ENCODE measurements at places on chromosomes 11 and 22.

- DNase-seq, result no peak
- H3K27ac ChIP-seq, result no peak overlapping the region
- no peaks in the 10 kb centered on the region for H3K27me3 ChIP-seq
- no peak overlapping the region for H3K4me3 ChIP-seq
- H3K4me1 ChIP-seq, result peaks cover 34% of the 10 kb centered on the region
- H3K36me3 ChIP-seq, result peaks cover 5% of the 10 kb centered on the region
Observed at GRCh38 chr11:71436861-71437260, 11.3 kb downstream of the DHCR7 start.

GRCh38 chr11:123426789-123427188, 3.3 kb upstream of the GRAMD1B start:
- H3K27ac ChIP-seq, result no peak overlapping the region
- DNase-seq, result no peak
- H3K36me3 ChIP-seq, result no peaks in the 10 kb centered on the region
- H3K4me1 ChIP-seq, result no peaks in the 10 kb centered on the region
- H3K27me3 ChIP-seq, result no peaks in the 10 kb centered on the region

- H3K27me3 ChIP-seq, result no peaks in the 10 kb centered on the region
- H3K4me3 ChIP-seq, result no peak overlapping the region
- no peak overlapping the region for H3K27ac ChIP-seq
- no peaks in the 10 kb centered on the region for H3K36me3 ChIP-seq
- H3K4me1 ChIP-seq, result no peaks in the 10 kb centered on the region
Observed at GRCh38 chr11:96002339-96002738, 78.4 kb upstream of the MTMR2 start.

- H3K27ac ChIP-seq, result no peak overlapping the region
- no peaks in the 10 kb centered on the region for H3K36me3 ChIP-seq
- DNase-seq, result no peak
- no peak overlapping the region for H3K4me3 ChIP-seq
- H3K27me3 ChIP-seq, result no peaks in the 10 kb centered on the region
- H3K4me1 ChIP-seq, result no peaks in the 10 kb centered on the region
Observed at GRCh38 chr11:34226210-34226609, 120.8 kb downstream of the NAT10 start.

DNA sequence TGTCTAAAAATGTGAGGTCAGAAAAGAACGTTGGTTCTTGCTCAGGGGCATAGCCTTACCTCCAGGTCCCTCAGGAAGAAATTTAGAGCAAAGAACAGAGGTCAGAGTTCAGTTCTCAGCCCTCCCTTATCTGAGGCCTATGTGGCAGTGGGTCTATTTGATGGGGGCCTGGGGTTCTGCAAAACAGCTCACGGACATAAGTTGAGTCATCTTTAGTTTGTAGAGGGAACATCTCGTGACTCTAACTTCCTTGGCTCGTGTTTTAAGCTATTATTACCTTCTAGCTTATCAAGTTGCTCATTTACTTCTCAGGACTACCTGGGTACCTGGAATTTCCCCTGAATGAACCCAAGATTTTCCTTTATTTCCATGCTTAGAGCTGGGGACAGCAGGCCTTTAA, 91.3 kb upstream of the AMOTL1 start:
- H3K4me3 ChIP-seq, result no peak overlapping the region
- no peak for DNase-seq
- no peaks in the 10 kb centered on the region for H3K36me3 ChIP-seq
- no peak overlapping the region for H3K27ac ChIP-seq
- no peaks in the 10 kb centered on the region for H3K27me3 ChIP-seq
- H3K4me1 ChIP-seq, result no peaks in the 10 kb centered on the region

- peaks cover 7% of the 10 kb centered on the region for H3K4me1 ChIP-seq
- DNase-seq, result no peak
- H3K27me3 ChIP-seq, result no peaks in the 10 kb centered on the region
- no peak overlapping the region for H3K27ac ChIP-seq
- H3K36me3 ChIP-seq, result no peaks in the 10 kb centered on the region
Observed at GRCh38 chr22:17359501-17359900, 9.8 kb upstream of the CECR2 start.

DNA sequence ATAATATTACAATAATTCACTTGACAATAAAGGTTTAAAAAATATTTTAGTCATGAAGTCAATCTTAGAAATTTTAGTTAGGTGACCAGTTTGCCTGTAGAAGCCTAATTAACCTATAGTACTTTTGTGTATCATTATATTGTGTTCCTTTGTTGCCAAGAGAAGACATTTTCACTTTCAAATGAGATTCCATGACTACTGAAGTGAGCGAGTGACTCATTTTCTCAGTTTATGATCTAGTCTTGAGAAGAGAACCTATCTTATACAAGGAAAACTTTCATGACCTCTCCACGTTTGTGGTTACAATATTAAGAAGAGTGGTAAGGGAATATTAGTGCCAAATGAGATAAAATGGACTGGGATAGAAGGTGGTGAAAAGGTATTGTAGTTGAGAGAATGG, 423.9 kb upstream of the CHORDC1 start:
- H3K27me3 ChIP-seq, result no peaks in the 10 kb centered on the region
- no peaks in the 10 kb centered on the region for H3K4me1 ChIP-seq
- H3K27ac ChIP-seq, result no peak overlapping the region

DNA sequence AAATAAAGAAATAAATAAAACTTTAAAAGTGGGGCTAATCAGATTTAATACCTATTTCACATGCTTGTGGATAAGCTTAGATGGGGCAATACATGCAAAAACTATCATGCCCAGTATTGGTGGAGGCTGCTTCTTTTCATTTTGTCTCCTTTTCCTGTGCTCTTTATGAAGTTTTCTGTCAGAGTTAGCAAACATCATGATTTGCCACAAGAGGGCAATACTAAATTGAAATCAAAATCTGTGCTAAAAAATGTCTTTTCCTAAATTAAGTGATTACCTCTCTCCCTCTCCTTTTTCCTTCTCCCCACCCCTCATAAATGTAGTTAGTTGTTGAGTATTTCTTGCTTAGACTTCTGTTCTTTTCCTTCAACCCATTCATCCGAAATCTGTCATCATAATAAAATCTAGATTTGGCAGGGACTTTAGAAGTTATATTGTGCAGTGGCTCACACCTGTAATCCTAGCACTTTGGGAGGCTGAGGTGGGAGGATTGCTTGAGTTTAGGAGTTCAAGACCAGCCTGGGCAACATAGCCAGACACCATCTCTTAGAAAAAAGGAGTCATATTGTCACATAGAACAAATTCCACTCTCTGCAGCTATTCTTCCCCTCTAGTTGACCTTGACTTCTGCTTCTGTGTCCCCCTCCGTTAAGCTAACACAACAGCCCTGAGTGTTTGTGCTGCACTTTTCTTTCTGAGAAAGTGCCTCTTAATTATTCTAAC, 4.7 kb upstream of the ARHGAP42 start:
- DNase-seq, result no peak
- no peaks in the 10 kb centered on the region for H3K4me1 ChIP-seq
- H3K27me3 ChIP-seq, result no peaks in the 10 kb centered on the region

GRCh38 chr11:113240389-113240788, 74.0 kb upstream of the TTC12 start:
- H3K27me3 ChIP-seq, result no peaks in the 10 kb centered on the region
- no peaks in the 10 kb centered on the region for H3K4me1 ChIP-seq
- H3K4me3 ChIP-seq, result no peak overlapping the region
- DNase-seq, result no peak

- no peak overlapping the region for H3K27ac ChIP-seq
- H3K4me3 ChIP-seq, result no peak overlapping the region
- H3K27me3 ChIP-seq, result no peaks in the 10 kb centered on the region
- no peak for DNase-seq
- no peaks in the 10 kb centered on the region for H3K4me1 ChIP-seq
- no peaks in the 10 kb centered on the region for H3K36me3 ChIP-seq
Observed at GRCh38 chr22:23239429-23239828, 59.1 kb downstream of the BCR start.

DNA sequence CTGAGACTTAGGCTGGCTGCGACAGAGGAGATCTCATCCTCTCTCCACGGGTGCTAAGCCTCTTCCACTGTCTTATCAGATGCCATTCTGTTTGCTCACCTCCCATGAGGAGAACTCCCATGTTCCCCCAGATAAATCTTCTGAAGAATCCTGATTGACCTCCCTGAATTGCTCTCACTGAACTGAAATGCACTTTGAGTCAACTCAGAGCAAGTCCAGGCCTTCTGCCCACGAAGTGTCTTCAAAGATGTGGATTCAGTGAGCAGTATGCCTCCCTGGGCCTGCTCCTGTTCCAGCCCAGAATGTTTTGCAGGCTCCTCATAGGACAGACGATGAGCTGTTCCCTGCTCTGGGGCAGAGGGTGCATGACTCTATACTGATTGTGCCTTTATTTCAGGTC, 17.4 kb downstream of the TUB start:
- H3K27me3 ChIP-seq, result no peaks in the 10 kb centered on the region
- H3K4me1 ChIP-seq, result no peaks in the 10 kb centered on the region
- no peak for DNase-seq
- H3K4me3 ChIP-seq, result no peak overlapping the region
- H3K27ac ChIP-seq, result no peak overlapping the region

DNA sequence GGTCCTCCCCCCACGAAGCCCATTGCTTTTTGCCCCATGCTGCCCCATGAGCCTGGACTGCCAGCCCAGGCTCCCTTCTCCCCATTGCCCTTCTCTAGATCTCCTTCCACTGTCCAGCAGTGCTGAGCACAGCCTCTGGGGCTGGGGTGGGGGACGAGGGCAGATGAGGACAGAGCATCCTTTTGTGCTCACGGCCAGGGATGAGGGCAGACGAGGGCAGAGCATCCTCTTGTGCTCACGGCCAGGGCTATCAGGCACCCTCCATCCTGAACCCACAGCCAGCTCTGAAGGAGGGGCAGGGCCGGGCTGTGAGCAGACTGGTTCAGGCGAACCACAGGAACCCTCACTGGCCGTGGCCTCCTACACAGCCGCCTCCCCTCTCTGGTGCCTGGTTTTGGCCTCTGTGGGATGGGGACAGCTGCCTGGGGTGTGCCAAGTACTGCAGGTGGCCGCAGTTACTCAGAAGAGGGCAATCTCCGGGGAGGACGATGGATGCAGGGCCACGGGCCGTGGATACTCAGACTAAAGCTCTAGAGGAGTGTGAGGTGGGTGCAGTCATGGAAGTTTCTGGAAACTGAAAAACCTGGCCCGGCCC, 1258.8 kb downstream of the BRD1 start:
- no peaks in the 10 kb centered on the region for H3K27me3 ChIP-seq
- no peaks in the 10 kb centered on the region for H3K4me1 ChIP-seq
- H3K27ac ChIP-seq, result no peak overlapping the region
- no peak overlapping the region for H3K4me3 ChIP-seq

GRCh38 chr11:76658231-76658630, 12.3 kb downstream of the LRRC32 start:
- no peaks in the 10 kb centered on the region for H3K27me3 ChIP-seq
- no peak overlapping the region for H3K27ac ChIP-seq
- H3K4me1 ChIP-seq, result no peaks in the 10 kb centered on the region

DNA sequence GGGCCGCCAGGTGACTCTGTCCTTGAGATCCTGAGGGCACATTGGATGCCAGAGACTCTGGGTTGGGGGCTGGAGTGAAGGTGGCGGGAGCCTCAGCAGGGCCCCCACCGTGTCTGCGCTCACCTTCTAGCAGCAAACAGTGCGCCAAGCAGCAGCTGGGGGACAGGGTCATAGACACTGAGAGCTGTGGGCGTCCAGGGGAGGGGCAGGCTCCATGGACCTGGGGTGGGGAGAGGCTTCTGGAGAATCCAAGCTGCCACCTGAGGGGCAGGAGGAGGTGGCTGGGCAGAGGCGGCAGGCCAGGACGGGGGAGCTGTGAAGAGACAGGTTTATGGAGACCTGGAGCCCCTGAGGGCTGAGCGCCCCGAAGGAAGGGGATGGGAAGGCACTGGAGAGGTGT, 8.0 kb downstream of the PHRF1 start:
- peaks cover 29% of the 10 kb centered on the region for H3K36me3 ChIP-seq
- no peak overlapping the region for H3K4me3 ChIP-seq
- DNase-seq, result no peak
- H3K27me3 ChIP-seq, result no peaks in the 10 kb centered on the region

DNA sequence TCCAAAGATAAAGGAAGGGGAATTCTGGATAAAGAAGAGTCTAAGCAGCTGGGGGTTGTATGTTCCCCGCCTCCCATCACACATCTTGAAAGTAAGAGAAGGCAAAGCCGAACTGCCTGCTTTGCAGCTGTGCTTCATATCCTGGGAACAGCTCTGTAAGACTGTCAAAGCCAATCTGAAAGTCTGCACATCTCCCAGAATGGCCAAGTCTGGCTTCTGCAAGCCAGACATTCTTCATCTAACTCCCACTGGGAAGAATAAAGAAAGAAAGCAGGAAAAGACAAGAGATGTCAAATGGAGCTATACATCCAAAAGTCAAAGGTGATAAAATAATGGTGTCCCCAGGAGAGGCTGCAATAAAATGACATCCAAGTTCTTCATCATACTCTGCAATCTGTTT, 15.4 kb downstream of the MORC2 start:
- H3K27ac ChIP-seq, result no peak overlapping the region
- H3K36me3 ChIP-seq, result peaks cover 7% of the 10 kb centered on the region
- DNase-seq, result no peak
- H3K27me3 ChIP-seq, result no peaks in the 10 kb centered on the region

DNA sequence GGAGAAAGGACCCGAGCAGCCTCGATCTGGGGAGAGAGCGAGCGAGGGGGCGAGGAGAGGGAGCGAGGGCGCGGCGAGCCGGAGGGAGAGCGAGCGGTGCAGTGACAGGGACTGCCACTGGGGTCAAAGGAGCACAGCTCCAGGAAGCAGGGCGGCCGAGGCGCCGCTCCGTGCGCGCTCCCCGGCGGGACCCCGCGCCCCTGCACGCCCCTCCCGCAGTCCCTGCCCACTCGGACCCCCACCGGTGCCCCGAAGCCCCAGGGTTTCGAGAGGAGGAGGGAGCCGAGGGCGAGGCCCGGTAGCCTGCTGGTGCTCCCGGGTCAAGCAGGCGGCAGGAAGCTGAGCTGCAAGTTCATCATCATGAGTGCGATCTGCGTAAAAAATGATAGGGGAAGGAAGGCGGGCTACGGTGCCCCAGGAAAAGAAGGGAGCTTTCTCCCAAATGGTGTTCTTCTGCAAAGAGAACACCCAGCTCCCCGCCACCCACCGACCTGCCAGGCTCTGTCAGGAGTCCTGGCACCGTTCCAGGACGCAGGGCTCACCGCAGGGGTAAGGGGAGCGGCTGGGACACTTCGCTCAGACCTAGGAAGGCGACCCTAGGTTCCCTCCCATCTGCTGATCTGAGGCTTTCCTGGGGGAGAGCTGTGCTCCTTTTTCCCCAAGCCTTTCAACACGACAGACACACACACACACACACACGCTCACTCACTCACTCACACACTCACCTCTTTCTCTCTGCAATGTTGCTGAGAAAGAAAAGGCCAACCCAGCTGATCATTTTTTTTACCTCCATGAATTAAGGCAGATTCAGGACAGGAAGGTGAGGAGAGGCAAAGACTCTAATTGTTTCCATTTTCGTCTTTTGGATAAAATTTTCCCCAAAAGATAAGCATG, at the start of gene MPPED2:
Gene MPPED2 (minus strand): TSS at position 103 of the 894 bp plus-strand sequence. CDS start 5,980 bp downstream, outside the sequence.
- peak within 1 kb of the TSS; percentile 60 for H3K27ac ChIP-seq
- peak within 1 kb of the TSS; percentile 71 for H3K4me3 ChIP-seq

- DNase-seq, result no peak
- no peak overlapping the region for H3K4me3 ChIP-seq
- no peaks in the 10 kb centered on the region for H3K36me3 ChIP-seq
- no peaks in the 10 kb centered on the region for H3K27me3 ChIP-seq
Observed at GRCh38 chr11:34647532-34647931, 26.6 kb downstream of the EHF start.
